Activated T-helper 1 cell treated with anti-CD3 and anti-CD28 coated beads, Interleukin-2, amount 50 U/mL, for 16 hours (primary cell): ENCODE measurements at places on chromosomes 13 and 19.

GRCh38 chr19:35226748-35227147 lies 1.8 kb downstream of the FAM187B start:
- no peak for DNase-seq

DNA sequence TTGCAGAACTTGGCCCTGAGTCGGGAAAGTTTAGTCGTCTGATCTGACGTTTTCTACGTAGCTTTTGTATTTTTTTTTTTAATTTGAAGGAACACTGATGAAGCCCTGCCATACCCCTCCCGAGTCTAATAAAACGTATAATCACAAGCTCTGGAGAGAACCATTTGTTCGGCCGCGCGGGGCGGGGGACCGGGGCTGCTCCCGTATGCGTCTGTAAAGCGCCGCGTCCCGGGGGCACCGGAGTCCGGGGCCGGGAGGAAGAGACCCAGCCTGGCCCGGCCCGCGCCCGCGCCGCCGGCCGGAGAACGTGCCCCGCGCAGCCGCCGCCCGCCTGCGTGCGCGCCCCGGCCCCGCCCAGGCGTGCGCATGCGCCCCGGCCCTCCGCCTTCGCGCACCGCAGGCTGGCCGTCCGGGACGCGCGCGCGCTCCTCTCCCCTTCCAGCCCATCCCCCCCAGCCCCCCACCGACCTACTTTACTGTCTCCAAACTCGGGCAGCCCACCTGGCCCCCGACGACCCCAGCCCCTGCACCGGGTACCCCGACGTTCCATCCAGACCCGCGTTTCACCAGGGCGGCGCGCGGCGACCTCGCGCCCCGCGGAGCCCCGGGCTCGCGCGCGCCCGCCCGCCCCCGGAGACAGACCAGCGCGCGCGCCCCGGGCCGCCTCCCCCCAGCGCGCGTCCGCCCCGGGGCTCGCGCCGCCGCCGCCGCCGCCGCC lies 785 bp upstream of the USF2 start:
- DNase-seq: peak; percentile 69

GRCh38 chr13:32851083-32852069 lies 164.8 kb upstream of the KL start:
- no peak for DNase-seq

DNA sequence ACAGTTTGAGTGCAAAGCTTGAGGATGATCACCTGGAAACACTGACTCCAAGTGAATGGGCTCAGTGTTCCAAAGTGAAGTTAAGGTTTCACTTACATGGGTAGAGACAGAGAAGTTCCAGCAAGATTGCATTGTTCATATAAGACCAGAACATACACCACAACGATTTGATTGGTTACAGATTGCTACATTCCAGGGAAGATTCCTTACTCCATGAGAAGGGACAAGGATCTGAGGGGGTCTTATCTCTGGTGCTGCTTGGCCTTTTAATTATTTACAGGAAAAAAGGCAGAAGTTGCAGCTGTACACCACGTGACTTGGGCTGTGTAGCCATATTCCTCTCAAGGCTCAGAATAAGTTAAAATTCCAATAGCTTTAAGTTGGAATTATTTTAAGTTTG lies 12.3 kb downstream of the WDFY2 start:
- no peak for DNase-seq

- no peak for DNase-seq
Observed at GRCh38 chr19:42478765-42479311, 36.1 kb upstream of the CXCL17 start.

- no peak for DNase-seq
Observed at GRCh38 chr13:27170221-27170515, 1.4 kb downstream of the USP12 start.

DNA sequence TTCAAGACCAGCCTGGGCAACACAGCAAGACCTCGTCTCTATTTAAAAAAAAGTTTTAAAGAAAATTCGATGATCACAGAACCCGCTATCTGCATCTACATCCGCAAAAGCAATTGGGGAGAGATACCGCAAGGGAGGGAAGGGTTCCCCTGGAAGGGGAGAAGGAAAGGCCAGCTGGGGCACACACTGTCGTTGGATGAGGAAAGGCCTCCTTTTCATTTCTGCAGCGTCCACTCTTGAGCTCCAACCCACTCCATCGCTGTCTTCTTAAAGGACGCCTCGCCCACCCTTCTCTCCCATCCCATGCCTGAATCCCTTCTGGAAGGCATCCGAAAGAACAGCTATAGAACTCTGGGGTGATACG lies 3.2 kb upstream of the PRKCG start:
- no peak for DNase-seq

GRCh38 chr13:29676535-29676934 lies 81.0 kb upstream of the SLC7A1 start:
- no peak for DNase-seq

GRCh38 chr19:38806371-38806770 lies 6.4 kb downstream of the LGALS4 start:
- no peak for DNase-seq

GRCh38 chr13:108060111-108060510 lies 155.2 kb downstream of the LIG4 start:
- no peak for DNase-seq

DNA sequence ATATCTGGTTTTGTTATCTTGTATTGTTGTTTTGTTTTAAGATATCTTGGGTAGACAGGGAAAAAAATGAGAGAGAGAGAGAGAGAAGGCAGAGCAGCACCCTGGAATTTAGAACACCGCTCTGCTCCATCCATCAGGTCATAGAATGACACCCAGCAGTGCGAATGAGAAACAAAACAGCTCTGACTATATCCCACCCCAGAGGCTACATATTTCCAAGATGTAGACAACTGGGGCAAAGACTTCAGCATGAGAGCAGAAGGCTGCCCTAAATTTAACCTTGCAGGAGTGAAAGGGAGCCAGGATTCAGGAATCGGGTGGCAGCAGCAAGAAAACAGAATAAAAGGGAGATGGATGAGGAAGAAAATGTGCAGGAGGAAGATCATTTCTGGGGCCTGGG lies 46.5 kb downstream of the TNFSF13B start:
- no peak for DNase-seq

DNA sequence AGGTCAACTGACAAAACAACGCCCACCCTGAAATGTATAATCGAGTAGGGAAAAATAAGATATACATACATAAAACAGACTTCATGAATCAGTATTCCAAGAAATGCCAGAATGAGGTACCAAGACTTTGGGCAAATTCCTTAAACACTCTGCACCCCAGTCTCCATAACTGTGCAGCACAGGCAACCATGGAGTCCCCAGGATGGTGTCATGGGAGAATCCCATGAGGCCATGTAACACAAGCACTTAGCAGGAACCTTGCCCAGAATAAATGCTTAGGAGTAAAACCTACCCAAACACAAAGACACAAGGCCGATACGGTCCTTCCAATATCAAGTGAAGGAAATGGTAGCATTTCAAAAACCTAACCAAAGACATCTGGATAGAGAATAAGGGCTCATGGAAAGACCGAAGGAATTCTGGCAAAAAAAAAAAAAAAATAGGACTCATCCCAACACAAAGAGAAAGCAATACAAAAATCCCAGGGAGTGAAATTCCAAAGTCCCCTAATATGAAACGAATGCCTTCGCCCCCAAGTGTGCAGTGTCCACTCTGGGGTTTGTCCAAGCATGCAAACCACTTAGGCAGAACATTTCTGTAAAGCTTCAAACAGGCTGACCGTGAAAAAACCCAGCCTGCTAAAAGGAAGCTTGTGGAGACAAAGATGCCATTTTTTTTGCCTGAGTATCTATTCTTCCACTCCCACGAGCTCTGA lies 11.1 kb downstream of the ZC3H4 start:
- DNase-seq: no peak

DNA sequence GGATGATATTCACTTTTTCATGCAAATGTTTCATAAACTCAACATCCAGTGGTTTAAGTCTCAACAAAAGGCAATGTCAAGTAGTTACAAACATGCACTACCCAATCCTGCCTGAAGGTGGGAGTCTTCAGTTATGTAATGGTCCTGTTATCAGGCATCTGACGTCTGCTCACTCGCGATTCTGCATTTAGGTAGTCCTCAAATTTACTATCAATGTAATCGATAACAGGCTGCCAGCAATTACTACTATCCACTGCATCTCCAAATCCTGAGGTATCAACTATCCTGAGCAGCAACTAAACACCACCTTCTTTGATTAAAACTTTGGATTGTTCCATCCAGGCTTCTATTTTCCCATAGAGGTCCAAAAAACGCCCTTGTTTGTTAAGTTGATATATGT lies 51.2 kb downstream of the NLRP12 start:
- DNase-seq: peak; percentile 11

- no peak for DNase-seq
Observed at GRCh38 chr19:10008184-10008765, 2.0 kb downstream of the COL5A3 start.

GRCh38 chr19:15316498-15316897 lies 15.8 kb downstream of the BRD4 start:
- DNase-seq: no peak

- DNase-seq: no peak
Observed at GRCh38 chr19:14337510-14337909, 43.7 kb upstream of the ADGRE5 start.

- DNase-seq: no peak
Observed at GRCh38 chr19:18393836-18394235, 3.6 kb downstream of the LRRC25 start.

DNA sequence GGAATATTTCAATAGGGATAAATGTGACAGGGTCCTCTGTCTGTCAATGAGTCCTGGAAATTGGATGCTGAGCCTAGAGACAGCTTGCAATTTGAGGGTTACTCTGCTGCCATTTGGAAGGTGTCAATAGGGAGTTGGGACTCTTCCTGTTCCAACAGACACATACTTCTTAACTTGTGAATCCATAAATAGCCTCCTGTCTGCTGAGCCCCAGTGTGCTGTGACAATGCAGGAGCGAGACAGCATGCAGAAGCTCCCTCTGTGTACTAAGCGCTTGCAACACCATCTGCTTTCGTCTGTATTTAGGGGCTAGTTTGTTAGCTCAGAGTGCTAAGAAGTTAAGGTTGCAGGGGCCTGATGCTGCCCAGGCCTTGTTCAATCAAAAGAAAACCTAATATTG lies 58.5 kb upstream of the GPR12 start:
- no peak for DNase-seq

DNA sequence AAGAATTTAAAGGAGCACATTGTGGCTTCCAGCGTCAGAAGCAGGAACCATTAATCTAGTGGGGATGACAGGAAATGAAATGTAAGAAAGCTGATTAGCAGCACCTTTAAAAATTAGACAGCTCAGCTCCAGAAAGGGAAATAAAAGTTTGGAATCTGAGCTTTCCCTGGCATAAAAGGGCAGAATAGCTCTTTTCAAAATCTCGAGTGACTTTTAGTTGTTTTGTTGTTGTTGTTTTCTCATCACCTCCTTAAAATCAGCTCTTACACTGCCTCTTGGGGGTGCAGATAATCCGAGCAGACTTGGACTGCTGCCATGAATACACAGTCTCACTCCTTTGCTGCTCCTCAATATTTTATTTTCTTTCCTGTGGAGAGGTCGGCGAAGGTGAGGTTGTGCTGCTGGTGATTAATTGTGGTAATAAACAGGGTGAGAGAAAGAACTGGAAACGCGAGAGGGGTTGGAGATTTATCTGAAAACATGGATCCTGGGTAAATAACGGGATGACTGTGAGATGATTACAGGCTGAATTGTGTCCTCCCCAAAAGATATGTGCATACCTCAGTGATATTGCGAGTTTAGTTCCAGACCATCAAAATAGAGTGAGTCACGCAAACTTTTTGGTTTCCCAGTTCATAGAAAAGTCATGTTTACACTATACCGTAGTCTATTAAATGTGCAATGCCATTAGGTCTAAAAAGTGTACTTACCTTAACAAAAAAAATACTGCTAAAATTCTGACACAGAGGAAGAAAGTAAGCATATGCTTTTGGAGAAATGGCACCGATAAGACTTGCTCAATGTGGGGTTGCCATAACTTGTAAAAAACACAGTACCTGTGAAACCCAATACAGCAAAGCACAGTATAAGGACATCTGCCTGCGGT lies 787.7 kb downstream of the UQCRFS1 start:
- DNase-seq: no peak

- DNase-seq: no peak
Observed at GRCh38 chr19:870963-871401, 11.5 kb downstream of the CFD start.

GRCh38 chr13:48094781-48095502 lies at the start of gene MED4:
Gene MED4 (minus strand): TSS chr13:48095104. CDS start chr13:48095078, 26 bp downstream.
- DNase-seq: peak; percentile 97

DNA sequence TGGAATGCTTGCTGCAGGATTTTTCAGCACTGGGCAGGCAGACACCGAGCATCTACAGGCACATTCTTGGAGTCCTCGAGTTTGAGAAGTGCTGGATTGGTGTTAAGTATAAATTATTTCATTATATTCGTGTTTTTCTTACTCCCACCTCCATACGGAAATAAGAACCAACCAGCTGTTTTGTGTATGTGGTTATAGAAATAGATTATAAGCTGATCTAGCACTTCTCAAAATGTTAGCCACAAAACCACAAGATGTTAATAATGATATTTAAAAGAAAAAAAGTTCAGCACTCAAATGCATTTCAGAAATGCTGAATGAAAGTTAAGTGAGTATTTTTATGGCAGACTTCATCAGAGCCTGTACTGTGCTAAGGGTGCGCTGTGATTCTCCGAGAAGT lies 24.0 kb upstream of the TEX29 start:
- no peak for DNase-seq

GRCh38 chr19:15812060-15812722 lies 3.3 kb downstream of the OR10H1 start:
- DNase-seq: no peak

GRCh38 chr13:45156565-45157361 lies 36.5 kb downstream of the GTF2F2 start:
- no peak for DNase-seq

GRCh38 chr13:26377038-26377437 lies 123.1 kb downstream of the CDK8 start:
- DNase-seq: no peak

DNA sequence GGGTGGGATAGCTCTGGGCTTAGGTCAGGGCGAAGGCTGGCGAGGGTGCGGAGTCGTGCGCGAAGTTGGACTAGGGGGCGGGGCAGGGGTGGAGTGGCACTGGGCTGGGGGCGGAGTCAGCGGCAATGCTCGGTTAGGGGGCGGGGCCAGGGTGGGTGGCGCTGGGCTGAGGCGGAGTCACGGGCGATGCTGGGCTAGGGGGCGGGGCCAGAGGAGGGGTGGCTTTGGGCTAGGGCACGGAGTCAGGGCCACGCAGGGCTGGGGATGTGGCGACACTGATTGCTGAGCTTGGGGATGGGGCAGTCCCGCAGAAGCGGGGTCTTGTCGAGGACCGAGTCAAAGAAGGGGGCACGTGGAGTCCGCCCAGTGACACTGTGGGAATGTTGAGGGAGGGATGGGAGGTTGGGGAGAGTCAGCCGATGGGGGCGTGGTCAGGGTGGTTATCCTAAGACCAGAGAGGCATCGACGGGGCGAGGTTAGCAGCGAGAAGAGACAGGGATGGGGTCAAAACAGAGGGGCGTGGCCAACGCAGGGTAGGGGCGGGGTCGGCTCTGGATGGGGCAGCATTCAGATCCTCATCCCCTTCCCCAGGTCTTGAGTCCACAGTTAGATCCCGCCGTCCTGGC lies 8.7 kb downstream of the HOMER3 start:
- peak; percentile 58 for DNase-seq

DNA sequence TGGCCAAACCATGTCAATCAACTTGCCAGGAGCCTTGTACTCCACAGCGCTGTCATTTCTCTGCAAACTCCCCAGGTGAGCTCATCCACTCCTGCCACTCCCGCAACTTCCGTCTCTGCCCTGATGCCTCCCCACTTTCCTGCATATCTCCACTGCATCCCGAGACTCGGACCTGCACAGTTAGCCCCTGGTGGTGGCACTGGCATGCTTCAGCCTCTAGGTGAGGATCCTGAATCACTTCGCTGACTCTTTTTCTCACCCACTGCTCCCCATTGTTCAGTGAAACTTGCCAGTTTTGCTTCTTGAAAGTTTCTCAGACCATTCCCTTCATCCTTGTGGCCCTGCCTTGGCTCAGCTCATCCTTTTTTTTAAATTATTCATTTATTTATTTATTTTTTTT lies 3.4 kb upstream of the CTU1 start:
- no peak for DNase-seq
